ENCODE measurements at places on chromosomes 5 and 9. TPM values are rescaled to one million over a fixed set of nuclear protein-coding genes. Genes with fewer than 3 reads are reported as not detected.
A peak's percentile ranks its signal among the peaks of the same experiment; 100 is the strongest.

DNA sequence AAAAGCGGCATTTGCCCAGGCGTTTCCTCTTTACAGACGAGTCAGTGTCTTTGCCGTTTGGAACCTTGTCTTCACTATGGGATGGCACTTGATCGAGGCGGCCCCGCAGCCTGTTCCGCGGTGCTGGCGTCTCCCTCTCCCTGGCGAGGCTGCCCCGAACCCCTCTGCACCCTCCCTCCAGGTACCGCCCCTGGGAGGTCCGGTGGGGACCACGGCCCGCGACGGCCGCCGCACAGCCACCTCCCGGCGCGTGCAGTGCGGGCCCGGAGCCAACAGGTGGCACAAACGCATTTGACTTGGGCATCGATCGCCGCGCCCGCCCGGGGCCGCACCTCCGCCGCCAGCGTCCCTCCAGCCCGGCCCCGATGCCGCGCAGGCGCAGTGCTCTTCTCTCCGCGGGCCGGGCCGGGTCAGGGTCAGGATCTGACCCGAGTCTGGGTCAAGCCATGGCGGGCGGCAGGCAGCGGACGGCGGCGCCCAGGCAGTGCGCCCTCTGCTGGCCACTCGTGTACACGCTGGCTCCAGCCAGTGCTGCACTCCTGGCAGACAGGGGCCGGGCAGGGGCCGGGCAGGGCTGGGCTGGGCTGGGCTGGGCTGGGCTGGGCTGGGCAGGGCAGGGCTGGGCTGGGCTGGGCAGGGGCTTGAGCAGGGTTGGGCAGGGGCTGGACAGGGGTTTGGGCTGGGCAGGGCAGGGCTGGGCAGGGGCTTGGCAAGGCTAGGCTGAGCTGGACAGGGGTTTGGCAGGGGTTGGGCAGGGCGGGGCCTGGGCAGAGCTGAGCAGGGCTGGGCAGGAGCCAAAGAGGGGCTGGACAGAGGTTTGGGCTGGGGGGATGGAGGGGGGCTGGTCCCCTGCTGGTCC is 155.8 kb upstream of the IRX4 start:
- peak; percentile 93 for DNase-seq

GRCh38 chr5:61029456-61030162 is 84.6 kb downstream of the NDUFAF2 start:
- no peak for DNase-seq

The PTCH1 gene
- total RNA-seq = 8.2 TPM

The CDK5RAP2 gene
- total RNA-seq = 41.2 TPM

The SLC27A6 gene
- 2.0 TPM for total RNA-seq

DNA sequence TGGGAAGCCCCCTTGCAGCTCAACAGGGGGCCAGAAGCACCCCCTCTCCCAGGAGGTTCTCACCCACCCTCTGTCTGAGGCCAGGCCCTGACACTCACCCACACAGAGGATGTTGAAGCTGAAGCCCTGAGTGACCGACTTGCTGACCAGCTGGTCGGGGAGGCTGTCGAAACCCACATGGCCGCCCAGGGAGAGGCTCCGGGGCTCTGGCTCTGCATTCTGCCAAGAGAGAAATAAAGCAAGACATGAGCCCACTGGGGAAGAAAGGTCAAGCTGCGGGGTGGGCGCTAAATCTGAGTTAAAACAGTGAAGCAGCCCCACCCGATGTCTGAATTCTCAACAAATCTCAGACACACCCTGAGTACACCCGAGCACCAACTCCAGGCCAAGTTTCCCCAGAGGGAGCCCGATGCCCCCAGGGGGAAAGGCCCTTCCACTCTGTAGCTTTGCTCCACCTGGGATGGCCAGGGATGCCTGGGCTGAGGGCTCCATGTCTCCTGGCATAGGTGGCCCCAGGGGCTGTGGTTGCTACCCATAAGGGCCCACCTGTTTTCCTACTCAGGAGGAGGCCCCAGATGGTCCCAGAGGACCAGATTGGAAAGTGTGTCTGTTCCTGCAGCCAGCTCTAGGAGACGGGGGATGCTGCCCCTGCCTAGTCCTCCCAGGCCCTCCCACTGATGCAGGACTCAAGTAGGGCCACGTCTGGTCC is 11.6 kb downstream of the SEPTIN8 start:
- DNase-seq = no peak

DNA sequence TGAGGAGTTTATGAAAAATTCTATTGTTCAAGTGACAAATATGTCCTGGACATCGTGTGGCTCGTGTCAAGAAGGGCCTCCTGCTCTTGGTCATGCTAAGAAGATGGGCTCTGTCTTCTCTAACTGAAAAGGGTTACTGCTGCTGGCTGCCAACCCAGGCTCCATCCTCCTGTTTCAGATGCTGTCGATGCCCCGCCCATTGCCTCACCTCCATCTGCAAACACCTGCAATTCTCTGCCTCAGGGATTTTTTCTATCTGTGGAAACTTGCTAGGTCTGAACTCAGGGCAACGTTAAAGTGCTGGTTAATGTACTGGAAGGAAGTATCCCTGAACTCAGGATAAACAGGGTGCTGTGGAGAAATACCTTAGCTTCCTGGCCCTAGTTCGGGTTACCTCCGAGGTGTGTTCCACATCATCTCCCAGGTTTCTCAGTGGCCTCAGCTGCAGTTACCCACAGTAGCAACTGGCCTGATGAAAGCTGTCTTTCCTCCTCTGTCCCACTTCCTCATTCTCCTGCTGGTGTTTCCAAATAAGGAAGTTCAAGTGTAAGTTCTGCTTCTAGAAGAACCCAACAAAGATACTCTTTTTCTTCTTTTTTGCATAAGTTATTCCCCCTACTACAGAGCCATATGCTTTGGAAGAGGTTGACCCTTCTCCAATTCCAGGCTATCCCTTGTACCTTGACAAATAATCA is 151.7 kb upstream of the SMIM23 start:
- DNase-seq = no peak

GRCh38 chr9:136740971-136741882 is 1.5 kb downstream of the LCN10 start:
- peak; percentile 75 for DNase-seq

DNA sequence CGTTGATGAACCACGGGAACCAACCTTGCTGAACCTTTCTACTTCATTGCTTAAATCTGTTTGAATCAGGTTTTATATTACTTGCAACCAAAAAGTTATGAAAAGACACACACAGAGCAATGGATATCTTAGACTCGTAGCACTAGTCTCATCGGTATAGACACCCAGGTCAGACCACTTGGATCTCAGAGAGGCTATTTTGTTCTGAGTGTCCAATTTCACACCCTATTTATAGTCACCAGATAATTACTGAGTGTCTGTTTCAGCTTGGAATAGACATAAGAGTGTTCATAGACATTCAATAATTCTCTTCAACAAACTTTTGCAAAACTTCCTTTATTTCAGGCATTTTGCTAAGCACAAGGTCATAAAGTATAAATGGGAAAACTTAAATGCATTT is 145.4 kb upstream of the EGFLAM start:
- DNase-seq = no peak

DNA sequence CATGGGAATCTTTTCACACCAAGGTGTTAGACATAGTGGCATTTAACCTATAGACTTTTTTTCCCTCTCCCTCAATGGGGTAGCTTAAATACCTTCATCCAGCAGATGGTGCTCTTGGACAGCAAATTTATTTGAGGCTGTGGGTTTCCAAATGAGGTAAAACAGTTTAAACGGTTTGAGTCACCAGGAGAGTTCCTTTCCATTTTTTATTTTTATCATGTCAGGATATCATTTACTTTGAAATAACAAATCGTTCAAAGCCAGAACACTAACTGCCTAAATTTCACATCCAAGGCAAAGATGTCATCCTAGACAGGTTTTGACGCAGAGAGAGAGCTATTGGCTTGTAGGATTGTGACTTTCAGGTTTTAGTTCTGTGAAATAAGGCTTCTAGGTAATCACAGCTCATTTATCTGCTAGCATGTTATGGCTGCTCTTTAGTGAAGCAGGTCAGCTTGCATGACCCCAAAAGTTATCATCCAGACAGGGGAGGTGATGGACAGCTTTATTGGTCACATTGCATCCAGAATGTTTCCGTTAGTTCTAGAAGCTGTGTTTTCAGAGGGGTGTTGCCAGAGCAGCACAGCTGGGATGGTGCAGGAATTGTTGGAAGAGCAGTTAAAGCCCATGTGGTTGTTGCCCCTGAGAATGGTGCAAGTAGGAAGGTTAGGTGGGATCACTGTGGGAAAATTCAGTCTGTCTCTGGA is 69.8 kb downstream of the KDM4C start:
- DNase-seq = no peak

The TSLP gene
- total RNA-seq = not detected

- DNase-seq = peak; percentile 10
Observed at GRCh38 chr5:80711938-80712337, 57.2 kb upstream of the DHFR start.

- no peak for DNase-seq
Observed at GRCh38 chr9:109971226-109971625, 191.2 kb downstream of the PALM2AKAP2 start.

DNA sequence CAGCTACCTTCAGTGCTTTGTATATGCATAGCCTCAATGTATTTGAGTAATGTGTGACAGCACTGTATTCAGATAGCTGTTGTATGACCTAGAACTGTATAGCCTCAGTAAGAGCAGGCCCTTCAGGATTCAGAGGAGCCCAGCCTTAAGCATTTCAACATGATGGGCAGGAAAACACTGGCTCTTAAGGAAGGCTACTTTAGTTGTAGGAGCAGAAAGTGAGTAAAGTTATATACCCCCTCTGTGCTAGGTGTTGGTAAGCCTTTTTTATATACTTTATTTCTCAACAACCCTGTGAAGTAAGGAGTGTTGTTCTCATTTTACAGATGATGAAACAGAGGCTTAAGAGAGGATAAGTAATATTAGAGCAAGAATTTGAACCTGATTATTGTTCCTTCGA is 1.5 kb upstream of the GPR21 start:
- no peak for DNase-seq

DNA sequence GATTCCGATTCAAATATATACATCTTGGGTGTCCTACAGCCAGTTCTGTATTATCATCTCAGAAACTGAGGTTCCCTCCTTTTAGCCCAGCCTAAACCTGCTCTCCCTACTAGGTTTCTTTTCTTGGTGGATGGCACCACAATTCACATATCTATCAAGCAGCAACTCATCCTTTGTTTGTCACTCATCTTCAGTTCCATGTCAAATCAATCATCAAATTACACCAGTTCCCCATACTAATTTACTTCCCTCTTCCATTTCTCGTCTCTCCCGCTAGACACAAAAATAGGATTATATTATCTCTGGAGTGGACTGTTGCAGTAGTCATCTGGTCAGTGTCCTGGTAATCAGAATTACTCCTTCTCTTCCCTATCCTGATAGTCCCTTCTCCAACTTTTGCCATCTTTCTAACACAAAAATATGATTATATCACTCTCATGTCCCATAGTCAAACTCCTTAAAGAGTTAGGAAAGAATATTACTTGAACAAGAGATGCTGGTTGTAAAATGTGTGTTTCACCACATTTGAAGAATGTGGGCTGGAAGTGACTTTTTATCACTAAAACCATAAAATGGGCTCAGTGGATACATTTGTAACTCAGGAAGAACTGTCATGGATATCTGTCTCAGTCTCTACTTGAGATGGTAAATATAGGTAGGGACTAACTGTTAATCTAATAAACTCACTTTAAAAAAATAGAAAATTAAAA is 69.1 kb upstream of the RICTOR start:
- no peak for DNase-seq

The IFNA2 gene
- not detected for total RNA-seq

- no peak for DNase-seq
Observed at GRCh38 chr5:14284392-14285148, 141.4 kb downstream of the TRIO start.

The ZNF618 gene
- total RNA-seq = 4.9 TPM

The FBP1 gene
- total RNA-seq = not detected

GRCh38 chr5:73030995-73031394 is 75.2 kb downstream of the FCHO2 start:
- DNase-seq = no peak

DNA sequence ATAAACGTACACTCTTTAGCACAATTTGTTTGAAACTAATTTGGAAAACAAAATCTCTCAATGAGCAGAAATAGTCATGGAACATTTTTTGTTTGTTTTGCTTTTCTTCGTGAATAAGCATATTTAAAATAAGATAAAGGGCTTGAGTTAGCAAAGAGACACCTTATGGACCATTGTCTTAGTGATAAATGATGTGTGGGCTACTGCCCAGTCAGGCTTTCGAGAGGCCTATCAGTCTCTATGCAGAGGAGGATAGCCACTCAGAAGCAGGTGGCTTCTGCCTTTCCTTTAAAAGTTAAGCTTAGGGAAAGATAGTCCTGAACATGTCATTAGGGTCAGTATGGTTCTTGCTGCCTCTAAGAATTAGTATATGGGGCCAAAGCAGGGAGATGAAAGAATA is 2.1 kb upstream of the ARL15 start:
- no peak for DNase-seq

The CYLC2 gene
- not detected for total RNA-seq

The MAMDC2 gene
- total RNA-seq = 2.0 TPM

The CFAP157 gene
- total RNA-seq = not detected

- no peak for DNase-seq
Observed at GRCh38 chr9:133906932-133907910, 84.9 kb downstream of the VAV2 start.

The GZMA gene
- 0.41 TPM for total RNA-seq

The ZFAND5 gene
- 219 TPM for total RNA-seq

DNA sequence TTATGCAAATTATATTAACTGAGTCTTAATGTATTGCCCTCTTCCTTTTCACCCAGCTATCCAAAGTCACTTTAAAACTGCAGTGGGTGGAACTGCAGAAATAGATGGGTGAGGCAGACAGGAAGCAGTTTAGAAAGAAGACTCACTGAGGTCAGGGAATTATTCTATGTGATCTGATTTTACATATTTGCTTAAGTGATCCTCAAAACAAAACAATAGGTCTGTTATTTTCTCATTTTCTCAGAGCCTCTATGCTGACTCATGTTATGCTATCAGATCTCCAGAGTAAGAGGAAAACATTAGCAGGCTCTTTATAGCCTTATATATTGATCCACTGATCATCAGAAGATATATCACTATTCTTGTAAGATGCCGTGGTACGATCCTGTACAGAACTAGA is 63.5 kb downstream of the MRPS27 start:
- no peak for DNase-seq

GRCh38 chr9:96071076-96071814 is 195.8 kb downstream of the ERCC6L2 start:
- no peak for DNase-seq

The TEX48 gene
- not detected for total RNA-seq

The ADRA1B gene
- 1.2 TPM for total RNA-seq

GRCh38 chr9:37301042-37301853 is 121.2 kb upstream of the GRHPR start:
- DNase-seq = no peak

DNA sequence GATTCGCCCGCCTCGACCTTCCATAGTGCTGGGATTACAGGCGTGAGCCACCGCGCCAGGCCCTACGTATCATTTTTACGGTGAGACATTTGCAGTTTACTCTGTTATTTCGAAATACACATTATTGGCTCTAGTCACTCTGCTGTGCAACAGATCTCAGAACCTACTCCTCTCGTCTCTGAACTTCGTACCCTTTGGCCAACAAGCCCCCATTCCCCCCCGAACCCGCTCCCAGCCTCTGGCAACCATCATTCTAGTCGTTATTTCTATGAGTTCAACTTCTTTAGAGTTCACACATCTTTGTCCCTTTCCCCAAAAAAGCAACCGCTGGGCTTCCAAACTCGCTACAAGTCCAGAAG is 735 bp downstream of the PTGR1 start:
- DNase-seq = no peak
